ENCODE measurements at places on chromosomes 11 and 22.

DNA sequence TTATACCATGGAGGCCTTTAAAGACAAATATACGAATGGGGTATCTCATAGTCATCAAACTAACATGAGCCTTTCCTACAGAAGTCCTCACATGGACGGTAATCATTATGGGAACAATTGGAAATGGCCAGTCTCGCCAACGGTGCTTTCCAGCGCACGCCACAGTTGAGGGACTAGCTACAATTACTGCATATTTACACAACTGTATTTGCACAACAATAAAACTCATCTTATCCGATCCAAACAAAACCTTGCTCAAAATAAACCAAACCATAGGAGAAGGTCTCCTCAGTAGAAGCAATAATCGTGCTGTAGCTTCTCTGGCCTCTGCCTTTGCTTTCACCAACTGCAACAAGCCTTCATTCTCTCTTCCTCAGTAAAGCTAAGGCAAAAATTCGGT lies 5.9 kb downstream of the CADM1 start:
- DNase-seq, result no peak

GRCh38 chr22:36284171-36284571 lies 31.2 kb downstream of the APOL1 start:
- DNase-seq, result no peak

GRCh38 chr11:37968148-37968547 lies 1370.1 kb upstream of the RAG2 start:
- no peak for DNase-seq

GRCh38 chr11:58774164-58774593 lies 42.4 kb upstream of the GLYAT start:
- DNase-seq, result no peak

GRCh38 chr11:120581313-120581712 lies 69.8 kb downstream of the GRIK4 start:
- no peak for DNase-seq

GRCh38 chr11:118050208-118050891 lies 26.5 kb upstream of the TMPRSS4 start:
- DNase-seq, result no peak

DNA sequence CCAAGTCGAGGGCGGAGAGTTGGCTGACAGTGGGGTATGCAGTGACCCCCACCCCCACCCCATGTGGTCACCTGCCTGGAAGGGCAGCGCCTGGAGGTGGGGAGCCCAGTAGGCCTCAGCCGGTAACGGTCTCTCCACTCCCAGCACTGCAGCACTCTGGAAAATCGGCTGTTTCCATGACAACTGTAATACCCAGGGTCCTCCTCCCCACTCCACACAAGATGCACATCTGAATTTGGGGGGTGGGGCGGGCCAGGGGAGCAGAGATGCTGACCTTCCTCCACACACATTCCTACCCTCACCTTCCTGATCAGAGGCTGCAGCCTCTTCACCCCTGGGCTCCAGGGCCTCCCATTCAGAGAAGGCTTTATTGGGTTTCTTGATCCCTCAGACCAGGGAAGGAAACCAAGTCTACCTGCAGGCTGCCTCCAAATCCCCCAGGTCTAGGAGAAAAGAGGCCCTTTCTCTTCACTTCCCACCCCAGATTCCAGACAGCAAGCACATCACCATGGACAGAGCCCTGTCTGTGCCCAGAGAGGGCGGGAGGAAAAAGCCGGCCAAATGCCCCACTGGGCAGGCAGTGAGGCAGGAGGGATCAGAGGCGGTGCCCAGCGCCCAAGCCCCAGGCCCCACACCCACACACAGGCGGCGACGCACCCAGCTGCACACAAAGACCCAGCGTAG lies 46.5 kb downstream of the SLC22A12 start:
- DNase-seq, result no peak

DNA sequence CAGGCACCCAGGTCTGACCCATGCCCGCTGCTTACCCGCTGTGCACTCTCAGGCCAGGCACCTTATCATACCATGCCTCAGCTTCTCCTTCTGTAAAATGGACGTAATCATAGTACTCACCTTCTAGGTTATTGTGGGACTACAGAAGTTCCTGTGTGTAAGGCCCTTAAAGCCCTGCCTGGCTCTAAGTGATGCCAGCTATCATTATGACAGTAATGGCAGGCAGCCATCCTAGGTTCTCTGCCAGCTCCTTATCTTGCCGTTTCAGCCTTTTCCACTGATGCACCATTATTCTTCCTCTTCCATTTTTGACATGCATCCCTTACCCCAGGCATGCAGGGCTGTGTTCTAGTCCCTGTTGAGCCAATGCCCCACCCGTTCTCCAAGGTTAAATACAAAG lies 57.9 kb downstream of the DBX1 start:
- DNase-seq, result no peak

- no peak for DNase-seq
Measured at GRCh38 chr22:40878922-40879321, 17.0 kb upstream of the DNAJB7 start.

GRCh38 chr11:121466063-121466794 lies 13.5 kb upstream of the SORL1-AS1 start:
- DNase-seq, result peak; percentile 81

DNA sequence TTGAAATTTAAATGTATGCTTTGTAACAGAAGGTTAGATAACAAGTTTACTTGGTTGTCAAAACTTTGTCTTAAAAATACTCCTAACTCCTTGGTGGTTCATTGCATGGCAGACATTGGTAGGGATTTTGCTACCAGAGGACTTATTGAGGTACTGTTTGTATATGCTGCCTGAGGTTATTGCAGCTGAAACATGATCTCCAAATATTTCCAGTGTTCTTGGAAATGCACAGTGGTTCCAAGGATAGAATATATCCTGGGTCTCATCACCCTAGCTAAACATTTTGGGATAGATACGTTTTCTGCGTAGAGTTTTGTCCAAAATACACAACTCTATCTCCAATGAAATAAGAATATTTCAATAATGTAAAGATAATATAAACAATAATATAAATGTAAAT lies 109.2 kb downstream of the RAB38 start:
- DNase-seq, result no peak

DNA sequence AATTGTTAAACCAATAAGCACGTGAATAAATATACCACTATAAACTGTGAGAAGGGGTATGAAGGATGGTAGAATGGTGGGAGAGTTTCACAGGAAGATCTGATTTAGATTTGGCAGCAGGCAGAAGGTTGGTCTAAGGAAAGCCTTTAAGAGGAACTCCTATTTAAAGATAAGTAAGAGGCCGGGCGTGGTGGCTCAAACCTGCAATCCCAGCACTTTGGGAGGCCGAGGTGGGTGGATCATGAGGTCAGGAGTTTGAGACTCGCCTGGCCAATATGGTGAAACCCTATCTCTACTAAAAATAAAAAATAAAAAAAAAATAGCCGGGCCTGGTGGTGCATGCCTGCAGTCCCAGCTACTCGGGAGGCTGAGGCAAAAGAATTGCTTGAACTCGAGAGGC lies 45.8 kb upstream of the CXCR5 start:
- DNase-seq, result no peak

GRCh38 chr11:18650859-18651557 lies 16.9 kb upstream of the SPTY2D1 start:
- no peak for DNase-seq

- DNase-seq, result no peak
Measured at GRCh38 chr11:58796333-58796732, 48.2 kb downstream of the GLYATL2 start.

DNA sequence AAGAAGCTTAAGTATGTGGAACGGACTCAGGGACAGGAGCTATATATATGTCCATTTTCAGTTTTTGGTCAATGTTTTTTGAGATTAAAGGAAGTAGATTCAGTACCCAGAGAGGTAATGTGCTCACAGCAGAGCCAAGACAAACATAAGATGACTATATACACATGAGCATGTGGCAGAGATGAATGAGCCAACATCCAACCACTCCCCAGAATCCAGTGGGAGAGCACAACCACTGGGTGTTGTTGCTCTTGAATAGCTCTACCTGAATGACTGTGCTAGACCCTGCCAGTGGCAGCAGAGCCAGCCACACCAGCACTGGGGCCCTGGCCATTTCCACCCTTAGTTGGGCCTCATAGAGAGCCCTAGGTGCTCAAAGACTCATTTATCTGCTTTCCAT lies 10.7 kb upstream of the SYTL2 start:
- DNase-seq, result no peak

DNA sequence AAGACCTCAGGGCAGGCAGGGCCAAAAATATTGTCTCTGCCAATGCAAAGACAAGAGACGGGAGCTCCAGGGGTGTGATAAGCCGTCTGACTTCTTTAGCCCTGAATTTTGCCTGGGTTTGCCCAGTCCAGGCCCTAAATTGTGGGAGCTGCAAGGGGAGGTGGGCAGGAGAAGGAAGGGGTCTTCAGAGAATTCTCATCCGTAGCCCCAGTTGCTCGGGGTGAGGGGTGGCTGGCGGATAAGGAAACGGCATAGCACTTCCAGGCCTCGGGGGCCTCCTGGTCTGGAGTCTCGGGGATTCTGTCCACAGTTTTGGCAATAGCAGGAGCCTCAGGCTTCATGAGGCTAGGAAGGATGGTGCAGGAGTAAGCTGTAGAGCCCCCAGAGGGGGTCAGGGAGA lies 7.4 kb downstream of the CD5 start:
- DNase-seq, result no peak

DNA sequence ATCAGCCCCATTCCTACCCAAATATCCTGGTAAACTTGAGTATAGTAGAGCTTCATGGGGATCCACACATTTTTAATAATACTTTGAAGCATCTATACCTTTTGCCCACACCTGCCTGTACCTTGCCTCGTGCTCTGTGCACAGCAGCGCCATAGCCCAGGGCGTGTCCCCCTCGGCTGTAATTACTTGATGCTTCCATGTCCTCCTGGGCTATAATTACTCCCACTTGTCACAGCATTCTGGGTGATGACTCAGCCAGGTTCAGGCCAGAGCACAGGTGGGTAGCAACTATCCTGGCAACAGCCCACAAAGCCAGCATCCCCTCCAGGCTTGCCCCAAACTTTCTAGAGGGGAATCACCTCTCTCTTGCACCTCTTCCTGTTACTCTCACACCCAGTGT lies 23.7 kb upstream of the SLC36A4 start:
- no peak for DNase-seq

- no peak for DNase-seq
Measured at GRCh38 chr11:108916935-108917334, 252.1 kb downstream of the DDX10 start.

GRCh38 chr11:66100272-66101065 lies 30.4 kb downstream of the PACS1 start:
- DNase-seq, result no peak

- no peak for DNase-seq
Measured at GRCh38 chr22:24059793-24060192, 48.7 kb downstream of the CABIN1 start.

GRCh38 chr11:120719348-120719747 lies 207.8 kb downstream of the GRIK4 start:
- DNase-seq, result no peak

GRCh38 chr22:44595841-44596341 lies 97.9 kb upstream of the RTL6 start:
- DNase-seq, result no peak

- no peak for DNase-seq
Measured at GRCh38 chr22:35480627-35481550, 59.7 kb upstream of the RASD2 start.
